HTR-8/SVneo (cell line): ENCODE measurements at places on chromosomes 3 and 15.

DNA sequence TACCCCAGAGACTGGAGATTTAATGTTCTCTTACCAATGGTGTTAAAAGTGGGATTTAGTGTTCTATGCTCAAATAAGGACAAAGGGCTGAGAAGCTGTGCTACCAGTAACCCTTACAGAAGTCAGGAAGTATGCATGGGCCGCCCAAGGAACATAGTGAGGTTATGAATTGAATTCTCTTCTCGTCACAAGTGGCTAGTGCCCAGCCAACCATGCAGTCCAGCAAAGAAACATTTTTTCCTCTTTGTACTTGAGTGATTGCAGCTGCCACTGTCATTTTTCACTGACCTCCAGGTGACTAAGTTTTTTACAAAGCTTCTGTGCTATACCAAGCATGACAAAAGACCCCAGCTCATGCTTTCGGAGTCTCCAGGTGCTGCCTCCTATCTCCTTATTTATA lies 110.6 kb upstream of the DCBLD2 start:
- no peak for DNase-seq

DNA sequence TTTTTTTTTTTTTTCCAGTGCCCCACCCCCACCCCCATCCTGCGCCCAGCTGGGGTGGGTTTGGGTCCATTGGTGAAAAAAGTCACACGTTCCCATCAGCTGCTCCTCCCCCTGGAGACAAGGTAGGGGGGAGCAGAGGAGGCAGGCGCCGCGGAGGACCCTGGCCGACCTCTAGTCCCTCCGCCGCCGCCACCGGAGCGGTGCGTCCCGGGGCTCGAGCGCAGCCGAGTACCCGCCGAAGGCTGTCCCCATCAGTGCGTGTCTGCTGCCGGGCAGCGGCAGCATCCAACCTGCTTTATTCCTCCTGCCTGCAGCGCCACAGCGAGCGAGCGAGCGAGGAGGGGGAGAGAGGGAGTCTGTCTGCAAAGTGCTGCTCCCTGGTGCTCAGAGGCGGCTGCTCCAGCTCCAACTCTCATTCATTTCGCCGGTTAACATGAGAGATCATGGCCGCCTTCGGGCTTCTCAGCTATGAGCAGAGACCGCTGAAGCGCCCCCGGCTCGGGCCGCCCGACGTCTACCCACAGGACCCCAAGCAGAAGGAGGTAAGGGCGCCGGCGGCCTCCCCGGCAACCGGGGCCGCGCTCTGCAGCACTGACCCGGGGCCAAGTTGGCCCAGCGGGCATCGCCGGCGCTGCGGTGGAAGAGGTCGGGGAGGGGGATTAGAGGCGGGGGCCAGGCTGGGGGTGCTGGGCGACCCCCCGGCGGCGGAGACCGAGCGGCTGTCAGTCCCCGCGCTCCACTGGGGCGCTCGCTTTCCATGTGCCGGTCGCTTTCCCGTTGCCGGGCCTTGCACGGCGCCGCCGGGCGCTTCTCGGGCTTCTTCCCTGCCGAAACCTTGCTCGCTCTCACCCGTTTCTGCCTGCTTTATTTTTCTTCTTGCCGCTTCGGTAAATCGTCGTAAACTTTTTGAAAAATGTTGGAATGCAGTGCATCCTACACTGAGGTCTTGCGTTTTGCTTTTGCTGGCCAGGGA lies 1.3 kb downstream of the MED12L start:
- DNase-seq = peak; percentile 77

DNA sequence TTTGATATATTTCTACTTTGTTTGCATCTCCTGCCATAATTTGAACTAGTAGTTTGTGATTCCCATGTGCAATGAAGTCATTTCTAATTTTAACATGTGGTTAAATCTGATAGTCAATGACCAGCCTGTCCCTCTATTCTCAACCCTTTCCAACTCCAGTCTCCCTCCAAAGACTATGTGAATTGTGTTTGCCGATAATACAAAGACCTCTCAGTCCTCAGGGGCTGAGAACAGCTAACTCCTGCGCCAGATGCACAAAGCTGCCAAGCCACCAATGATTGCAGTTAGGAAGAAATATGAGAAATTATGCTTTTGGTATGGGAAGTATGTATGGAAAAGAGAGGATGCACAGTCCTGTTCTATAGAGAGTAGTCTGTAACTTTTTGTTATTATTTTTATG lies 54.0 kb downstream of the KCNH8 start:
- no peak for DNase-seq

- DNase-seq = peak; percentile 52
These were observed 26.6 kb downstream of the ILDR1 start for GRCh38 chr3:121995161-121996137.

DNA sequence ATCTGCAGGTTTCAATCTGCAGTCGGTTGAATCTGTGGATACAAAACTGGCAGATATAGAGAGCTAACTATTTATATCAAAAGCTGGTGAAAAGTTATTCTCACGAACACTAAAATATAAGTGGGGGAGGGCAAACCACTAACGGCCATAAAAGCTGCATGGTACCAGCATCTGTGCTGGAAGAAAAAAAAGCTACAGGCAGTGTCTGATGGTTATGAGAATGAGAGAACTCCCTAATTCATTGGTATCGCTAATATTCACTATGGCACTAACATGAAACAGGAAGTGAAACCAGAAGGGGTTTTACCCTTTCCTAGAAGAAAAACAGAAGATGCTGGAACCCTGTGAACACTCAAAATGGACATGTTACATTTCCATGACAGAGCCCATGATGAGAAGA lies 15.9 kb downstream of the CEP70 start:
- DNase-seq = no peak

DNA sequence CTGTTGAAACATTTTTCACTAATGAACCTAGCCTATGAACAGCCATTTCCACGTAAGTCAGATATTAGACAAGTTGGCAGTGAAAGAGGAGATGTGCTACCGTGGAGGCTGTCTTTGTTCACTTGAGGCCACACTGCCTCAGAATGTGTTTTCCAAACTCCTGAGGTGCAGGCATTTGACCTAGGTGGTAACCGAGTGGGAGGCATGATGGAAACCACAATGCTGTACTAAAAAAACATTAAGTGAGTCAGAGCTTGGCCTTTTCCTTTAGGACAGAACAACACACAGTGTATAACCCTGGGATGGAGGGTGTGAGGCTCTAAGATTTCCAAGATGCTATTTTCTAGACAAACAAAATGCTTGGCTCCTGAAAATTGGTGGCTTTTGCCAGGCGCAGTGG lies 406.3 kb downstream of the SOX2 start:
- DNase-seq = no peak

- peak; percentile 64 for DNase-seq
These were observed 9.1 kb upstream of the HPS3 start for GRCh38 chr3:149120051-149120972.

- no peak for DNase-seq
These were observed 140.3 kb downstream of the FEZF2 start for GRCh38 chr3:62233065-62233464.

DNA sequence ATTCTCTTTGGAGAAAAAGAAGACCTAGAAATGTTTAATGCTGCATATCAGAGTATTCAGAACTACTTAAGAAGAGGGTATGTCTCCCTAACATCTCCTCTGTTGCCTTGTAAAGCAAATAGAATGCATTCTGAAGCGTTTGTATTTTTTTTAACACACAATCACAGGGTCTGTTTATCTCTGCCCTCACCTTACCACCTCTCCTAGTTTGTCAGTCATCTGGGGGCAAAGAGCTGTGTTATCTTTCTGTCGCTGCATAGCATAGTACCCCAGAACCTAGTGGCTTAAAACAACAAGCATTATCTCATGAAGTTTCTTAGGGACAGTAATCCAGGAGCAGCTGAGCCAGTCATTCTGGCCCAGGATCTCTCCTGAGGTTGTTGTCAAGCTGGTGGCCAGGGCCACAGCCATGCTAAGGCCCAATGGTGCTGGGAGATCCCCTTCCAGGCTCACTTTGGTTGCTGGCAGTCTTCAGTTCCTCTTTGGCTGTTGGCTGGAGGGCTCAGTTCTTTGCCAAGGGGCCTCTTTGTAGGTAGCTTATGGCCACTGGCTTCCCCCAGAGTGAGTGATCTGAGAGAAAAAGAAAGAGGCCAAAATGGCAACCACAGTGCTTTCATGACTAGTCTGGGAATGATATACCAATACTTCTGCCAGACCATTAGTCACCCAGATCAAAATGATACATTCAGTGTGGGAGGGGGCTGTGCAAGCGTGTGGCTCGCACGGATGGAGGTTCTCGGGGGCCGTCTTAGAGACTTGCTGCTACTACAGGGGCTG lies 17.8 kb downstream of the EDEM1 start:
- DNase-seq = no peak

DNA sequence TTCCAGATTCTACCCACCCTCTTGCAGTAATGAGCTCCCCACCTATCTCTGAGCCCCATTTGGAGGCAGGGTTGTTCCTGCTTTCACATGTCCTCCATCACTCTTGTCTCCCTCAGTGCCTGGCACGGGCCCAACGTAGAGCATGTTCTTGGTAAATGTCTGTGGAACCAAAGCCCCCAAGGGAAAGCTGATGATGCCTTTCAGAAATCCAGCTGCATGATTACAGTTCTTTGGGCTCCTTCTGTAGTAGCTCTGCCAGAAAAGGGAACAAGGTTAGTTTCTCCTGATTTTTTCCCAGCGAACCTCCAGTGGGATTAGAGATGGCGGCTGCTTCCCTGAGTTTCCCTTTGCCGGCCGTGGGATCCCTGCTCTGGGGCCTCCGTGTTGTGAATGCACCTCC lies 39.3 kb downstream of the CGNL1 start:
- no peak for DNase-seq

GRCh38 chr15:76996526-76997401 lies 1.8 kb downstream of the PSTPIP1 start:
- peak; percentile 23 for DNase-seq

GRCh38 chr3:158731938-158732855 lies at the start of gene RARRES1:
RARRES1 (minus strand) TSS chr3:158732457; CDS start chr3:158732415, 42 bp downstream.
- DNase-seq = peak; percentile 28

GRCh38 chr3:57785446-57785845 lies 29.3 kb downstream of the SLMAP start:
- no peak for DNase-seq

GRCh38 chr3:112647122-112647521 lies 6.2 kb upstream of the CCDC80 start:
- peak; percentile 71 for DNase-seq

- DNase-seq = peak; percentile 17
These were observed 100.4 kb downstream of the PCCB start for GRCh38 chr3:136350557-136350956.

- no peak for DNase-seq
These were observed 769 bp upstream of the SELENOS start for GRCh38 chr15:101277943-101278564.

DNA sequence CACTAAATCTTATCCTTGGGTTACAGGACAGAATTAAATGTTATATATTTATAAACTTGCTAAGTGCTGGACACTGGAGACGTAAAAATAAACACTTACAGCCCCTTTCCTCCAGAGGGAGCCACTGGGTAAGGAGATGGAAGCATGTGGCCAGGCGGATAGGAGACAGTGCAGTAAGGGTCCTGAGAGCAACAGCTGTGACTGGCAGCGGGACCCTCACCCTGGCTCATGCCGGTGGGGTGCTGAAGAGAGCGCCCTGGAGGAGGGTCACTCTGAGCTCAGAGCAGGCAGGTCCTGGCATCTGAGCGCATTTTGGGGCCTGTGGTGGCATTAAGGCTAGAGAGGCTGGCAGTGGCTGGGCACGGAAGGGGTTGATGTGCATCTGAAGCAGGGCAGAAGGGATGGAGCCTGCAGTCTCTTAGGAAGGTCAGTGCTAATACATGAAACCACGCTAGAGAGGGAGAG lies 16.0 kb downstream of the SEC61A1 start:
- DNase-seq = peak; percentile 39

- DNase-seq = no peak
These were observed 15.0 kb downstream of the SFMBT1 start for GRCh38 chr3:53030619-53031449.

DNA sequence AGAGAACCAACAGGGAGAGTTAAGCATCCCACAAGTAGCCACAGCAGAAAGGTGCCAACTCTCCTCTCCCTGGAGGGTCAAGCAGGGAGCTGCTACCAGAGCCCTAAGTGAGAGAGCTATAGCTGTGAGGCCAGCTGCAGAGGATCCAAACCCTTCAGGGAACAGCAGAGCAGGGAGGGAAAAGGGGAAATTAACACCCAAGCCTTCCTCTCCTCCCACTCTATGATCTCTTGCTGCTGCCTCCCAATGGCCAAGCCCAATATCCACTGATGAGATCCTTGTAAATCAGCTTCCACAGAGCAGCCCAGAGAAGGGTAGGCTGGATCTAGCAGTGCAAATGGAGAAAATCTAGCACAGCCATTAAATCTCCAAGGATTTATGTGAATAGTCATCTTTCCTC lies 68.2 kb upstream of the THBS1 start:
- no peak for DNase-seq

DNA sequence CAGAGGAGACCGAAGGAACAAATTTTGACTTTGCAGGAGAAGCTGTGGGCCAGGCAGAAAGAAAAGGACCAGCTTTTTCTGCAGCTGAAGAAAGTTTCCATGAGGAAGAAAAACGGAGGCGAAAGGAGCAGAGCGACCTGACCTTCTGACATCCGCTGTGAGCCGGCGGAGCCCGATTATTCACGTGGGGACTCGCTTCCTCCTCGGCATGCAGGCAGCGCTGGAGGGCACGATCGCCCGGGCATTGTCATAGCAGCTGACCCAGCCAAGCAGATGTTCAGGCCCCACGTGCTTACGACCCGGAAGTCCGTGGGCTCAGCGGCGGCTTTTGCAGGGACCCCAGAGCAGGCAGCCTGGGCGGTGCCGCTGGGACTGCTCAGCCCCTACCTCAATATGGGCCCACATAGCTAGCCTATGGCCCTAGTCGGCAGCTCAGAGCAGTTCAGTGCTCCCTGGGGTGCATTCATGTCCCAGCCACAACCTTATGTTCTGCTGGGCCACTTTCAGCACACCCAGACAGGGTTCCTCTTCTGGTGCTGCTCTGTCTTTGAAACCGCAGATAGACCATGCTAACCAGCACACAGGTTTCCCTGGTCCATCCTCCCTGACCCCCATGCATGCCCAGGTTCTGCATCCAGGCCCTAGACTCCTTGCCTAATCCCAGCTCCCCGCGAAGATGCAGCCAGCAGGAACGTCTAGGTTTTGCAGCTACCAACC lies 10.5 kb upstream of the EIF4A2 start:
- no peak for DNase-seq

DNA sequence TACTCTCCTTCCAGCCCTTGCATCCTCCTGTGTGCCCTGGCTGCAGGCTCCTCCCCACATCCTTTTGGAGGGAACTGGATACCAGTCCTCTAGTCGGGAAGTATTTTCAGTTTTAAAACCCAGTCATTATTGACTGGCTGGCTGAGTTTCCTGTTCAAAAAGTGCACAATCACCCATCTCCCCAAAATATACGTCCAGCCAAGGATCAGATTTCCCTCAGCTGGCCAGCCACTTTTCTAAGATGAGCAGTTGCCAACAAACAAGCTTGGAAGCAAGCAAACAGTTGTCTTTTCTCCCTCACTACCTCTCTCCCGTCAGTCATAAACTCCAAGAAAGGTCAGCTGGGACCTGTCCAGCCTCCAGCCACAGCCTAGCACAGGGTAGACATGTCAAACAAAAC lies 147.7 kb upstream of the GALNT15 start:
- no peak for DNase-seq

- peak; percentile 17 for DNase-seq
These were observed 603 bp downstream of the EIF1B start for GRCh38 chr3:40309925-40310695.
